ENCODE measurements at places on chromosomes 16 and 17.

- DNase-seq: no peak
Measured at GRCh38 chr16:19805459-19806162, 79.0 kb downstream of the GPRC5B start.

- DNase-seq: no peak
Measured at GRCh38 chr16:54886078-54886477, 44.6 kb upstream of the IRX5 start.

DNA sequence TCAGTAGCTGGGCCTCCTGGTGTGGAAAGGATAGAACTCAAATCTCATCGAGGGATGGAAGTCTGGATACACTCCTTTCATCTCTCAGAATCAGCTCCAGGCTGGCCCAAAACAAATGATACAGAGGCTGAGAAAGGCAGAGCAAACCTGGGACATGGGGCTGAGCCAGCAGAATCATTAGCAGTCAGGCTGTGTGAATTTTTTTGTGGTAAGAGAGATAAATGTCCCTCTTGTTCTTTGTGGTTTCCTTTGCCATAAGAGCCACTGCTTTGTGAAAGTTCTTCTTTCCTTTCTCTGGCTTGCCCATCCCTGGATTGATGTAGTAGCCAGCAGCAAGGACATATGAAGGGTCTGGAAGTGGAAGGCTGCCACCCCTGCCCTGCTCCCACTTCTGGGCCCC, 146.2 kb downstream of the CDH13 start:
- DNase-seq: no peak

DNA sequence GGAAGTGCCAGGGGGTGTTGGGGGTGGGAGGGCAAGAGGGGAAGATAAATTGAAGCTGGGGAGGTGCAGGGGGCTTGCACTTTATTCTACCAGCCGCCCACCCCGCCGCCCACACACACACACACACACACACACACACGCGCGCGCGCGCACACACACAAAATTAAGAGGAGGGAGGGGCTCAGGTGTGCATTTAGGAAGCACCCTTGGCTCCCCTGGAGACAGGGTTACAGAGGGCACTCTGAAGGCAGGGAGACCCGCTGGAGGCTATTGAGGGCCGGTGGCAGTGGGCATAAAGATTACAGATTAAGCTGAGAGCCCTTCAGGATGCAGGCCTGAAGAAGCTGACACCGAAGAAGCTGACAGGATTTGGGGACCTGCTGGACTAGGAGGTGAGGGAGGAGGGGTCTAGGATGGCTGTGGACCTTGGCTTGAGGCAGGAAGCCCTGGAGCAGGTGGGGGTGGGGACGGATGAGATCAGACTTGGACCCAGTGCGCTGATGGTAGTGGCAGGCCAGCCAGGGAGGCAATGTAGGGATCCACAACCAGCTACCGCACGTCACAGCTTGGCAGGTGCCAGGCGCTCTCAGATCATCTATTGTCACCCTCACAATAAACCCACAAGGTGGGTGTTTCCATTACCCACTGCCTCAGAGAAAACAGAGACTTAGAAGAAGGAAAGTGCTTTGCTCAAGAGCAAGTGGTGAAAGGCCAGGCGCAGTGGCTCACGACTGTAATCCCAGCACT, 772 bp upstream of the SAMD14 start:
- no peak for DNase-seq

- DNase-seq: no peak
Measured at GRCh38 chr17:81365148-81365600, 30.1 kb upstream of the BAHCC1 start.
